T follicular helper cell (primary cell): ENCODE measurements at places on chromosomes 2 and 18.

DNA sequence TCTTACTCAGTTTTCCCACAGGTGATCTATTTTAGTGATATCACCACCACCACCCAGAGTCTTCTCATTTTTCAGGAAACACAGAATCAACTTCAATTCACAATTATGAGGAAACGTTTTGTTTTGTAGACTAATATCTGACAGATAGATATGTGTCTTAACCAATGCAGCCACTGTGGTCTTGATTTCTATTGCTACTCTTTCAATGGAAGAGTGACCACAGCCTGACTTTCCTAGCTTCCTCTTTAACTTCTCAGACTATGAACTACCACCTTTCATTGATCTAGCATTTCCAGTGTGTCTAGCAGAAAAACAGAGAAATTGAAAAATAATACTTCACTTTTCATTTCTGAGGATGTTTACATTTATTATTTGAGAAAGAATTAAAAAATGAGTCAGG, 20.5 kb downstream of the ADAM17 start:
- no peak for DNase-seq

GRCh38 chr2:160630801-160631590, 137.4 kb upstream of the RBMS1 start:
- no peak for DNase-seq

- no peak for DNase-seq
Observed at GRCh38 chr2:108396845-108397244, 19.1 kb downstream of the SULT1C4 start.

- DNase-seq, result no peak
Observed at GRCh38 chr2:214782671-214783070, 26.8 kb downstream of the BARD1 start.

DNA sequence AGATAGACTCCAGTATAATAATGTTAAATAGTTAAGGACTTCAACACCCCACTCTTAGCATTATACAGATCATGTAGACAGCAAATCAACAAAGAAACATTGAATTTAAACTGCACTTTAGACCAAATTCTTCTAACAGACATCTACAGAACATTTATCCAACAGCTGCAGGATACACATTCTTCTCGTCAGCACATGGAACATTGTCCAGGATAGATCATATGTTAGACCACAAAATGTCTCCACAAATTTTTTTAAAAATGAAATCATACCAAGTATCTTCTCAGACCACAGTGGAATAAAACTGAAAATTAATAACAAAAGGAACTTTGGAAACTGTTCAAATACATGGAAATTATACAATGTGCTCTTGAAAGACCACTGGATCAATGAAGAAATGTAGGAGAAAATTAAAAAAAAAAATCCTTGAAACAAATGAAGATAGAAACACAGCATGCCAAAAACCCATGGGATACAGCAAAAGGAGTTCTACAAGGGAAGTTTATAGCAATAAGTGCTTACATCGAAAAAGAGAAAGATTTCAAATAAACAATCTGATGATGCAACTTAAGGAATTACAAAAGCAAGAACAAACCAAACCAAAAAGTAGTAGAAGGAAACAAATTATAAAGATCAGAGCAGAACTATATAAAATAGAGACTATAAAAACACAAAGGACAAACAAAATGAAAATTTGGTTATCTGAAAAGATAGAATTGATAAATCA, 12.3 kb upstream of the SPP2 start:
- no peak for DNase-seq

DNA sequence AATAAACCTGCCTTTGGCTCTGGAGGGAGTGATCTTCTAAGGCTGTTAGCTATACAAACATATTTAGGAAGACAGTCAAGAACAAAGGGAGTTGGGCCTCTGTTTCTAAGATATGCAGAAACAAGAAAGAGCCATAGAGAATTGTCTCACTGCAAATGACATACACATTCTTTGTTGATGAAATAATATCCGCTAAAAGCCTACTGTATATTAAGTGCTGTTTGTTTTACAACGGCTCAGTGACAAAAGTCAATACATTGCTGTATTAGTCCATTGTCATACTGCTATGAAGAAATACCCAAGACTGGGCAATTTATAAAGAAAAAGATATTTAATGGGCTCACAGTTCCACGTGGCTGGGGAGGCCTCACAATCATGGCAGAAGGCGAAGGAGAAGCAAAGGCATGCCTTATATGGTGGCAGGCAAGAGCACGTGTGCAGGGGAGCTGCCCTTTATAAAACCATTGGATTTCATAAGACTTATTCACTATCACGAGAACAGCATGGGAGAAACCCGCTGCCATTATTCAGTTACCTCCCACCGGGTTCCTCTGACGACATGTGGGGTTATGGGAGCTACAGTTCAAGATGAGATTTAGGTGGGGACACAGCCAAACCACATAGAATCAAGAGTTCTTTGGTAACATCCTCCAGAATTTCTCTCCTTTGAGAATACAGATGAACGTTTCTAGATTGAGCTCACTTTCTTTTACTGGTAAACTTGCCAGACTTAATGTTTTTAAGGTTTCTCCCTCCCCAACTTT, 157.8 kb downstream of the PIK3C3 start:
- no peak for DNase-seq

DNA sequence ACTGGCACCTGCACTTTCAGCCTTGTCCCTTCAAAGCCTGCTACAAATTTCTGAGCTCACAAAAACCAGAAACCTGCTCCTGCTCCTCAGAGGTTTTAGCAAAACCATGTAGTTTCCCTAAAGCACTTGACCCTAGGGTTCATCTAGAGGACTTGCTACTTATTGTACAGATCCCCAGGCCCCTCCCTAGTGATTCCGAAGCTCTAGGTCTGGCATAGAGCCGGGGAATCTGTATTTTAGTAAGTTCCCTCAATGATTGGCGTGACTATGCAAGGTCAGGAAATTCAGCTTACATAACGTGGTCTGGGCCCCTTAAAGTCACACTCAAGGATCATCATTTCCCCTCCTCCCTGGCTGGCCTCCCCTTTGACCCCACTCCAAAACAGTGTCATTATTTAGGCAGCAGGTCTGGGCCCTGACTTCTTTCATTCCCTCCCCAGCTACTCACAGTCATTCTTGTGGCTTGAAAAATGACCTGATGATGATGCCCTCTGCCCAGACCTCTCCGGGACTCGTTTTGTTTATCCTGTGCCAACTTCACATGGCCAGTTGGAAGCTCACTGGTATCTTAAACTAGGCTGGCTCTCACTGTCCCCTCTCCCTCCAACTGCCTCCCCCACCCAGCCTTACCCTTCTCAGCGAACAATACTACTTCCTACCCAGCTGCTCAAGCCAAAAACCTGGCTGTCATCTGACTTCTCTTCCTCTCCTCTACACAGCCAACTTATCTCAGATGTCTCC, 36.0 kb downstream of the WDFY1 start:
- DNase-seq, result no peak

GRCh38 chr2:173962583-173963110, 2.5 kb downstream of the SP3 start:
- no peak for DNase-seq

DNA sequence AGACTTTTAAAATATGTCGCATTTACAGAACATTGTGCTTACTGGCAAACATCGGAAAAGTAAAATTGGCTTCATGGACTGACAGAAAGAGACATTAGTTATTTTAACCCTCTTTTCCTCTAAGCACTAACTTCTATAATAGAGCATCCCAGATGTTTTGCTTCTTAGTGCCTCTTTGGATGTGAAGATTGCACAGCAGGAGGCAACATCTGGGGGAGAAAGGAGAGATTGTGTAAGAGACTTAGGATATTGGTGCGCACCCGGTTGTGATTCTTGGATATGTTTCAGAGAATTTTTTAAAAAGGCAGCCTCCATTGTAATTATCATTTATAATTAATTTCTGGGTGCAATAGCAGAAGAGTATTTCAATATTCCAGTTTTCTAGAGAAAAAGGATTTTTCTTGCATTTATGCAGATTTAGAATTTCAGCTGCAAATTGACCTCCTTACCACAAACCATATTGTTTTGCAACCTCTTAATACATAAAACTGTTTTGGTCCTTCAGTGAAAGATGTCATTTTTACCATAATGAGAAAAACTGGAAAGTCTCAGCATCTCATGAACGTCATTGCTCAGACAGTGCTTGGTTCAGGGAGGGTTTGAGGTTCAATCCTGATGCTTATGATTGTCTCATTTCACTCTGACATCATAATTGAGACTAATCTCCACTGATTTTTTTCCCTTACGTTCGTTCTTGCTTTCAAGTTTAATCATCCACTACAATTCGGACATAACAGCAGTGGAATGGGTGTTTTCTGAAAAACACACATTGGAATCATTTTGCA, 404.3 kb downstream of the ZNF521 start:
- no peak for DNase-seq

- no peak for DNase-seq
Observed at GRCh38 chr2:85601771-85602475, 575 bp downstream of the TMEM150A start.

DNA sequence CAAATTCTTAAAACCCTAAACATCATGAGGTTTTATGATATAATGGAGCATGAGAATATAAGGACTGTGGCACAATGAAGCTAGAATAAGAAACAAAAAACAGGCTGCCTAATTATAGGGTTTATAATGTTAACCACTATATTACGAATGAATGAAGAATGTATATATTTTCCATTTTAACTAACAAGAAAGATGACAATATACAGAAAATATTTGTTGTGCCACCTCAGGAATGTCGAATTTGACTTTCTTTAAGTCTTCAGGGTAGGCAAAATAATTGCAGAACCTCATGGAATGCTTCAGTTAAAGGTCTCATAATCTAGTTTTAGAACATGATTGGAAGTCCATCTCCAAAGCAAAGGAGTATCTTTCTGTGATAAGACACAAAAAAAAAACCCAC, 282.9 kb upstream of the SLC8A1 start:
- DNase-seq, result no peak

DNA sequence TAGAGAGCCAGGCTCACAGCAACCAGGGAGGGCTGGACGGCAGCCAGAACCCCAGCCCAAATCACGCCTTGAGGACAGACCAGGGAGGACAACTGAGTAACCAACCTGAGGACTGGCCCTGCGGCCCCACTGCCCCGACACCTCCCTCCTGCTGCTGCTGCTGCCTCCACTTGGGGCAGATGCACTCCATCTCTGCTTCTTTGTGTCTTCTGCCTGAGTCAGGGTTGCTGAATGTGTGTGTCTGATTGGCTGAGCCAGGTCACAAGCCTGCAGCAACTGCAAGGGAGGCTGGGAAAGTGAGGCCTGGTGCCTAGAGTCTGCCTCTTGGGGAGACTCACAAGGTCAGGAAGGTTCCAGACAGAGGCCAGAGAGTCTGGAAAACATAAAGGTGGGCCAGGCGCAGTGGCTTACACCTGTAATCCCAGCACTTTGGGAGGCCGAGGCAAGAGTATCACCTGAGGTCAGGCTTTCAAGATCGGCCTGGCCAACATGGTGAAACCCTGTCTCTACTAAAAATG, 83.4 kb downstream of the ZFP36L2 start:
- no peak for DNase-seq

- no peak for DNase-seq
Observed at GRCh38 chr2:8289111-8289510, 392.7 kb upstream of the ID2 start.

DNA sequence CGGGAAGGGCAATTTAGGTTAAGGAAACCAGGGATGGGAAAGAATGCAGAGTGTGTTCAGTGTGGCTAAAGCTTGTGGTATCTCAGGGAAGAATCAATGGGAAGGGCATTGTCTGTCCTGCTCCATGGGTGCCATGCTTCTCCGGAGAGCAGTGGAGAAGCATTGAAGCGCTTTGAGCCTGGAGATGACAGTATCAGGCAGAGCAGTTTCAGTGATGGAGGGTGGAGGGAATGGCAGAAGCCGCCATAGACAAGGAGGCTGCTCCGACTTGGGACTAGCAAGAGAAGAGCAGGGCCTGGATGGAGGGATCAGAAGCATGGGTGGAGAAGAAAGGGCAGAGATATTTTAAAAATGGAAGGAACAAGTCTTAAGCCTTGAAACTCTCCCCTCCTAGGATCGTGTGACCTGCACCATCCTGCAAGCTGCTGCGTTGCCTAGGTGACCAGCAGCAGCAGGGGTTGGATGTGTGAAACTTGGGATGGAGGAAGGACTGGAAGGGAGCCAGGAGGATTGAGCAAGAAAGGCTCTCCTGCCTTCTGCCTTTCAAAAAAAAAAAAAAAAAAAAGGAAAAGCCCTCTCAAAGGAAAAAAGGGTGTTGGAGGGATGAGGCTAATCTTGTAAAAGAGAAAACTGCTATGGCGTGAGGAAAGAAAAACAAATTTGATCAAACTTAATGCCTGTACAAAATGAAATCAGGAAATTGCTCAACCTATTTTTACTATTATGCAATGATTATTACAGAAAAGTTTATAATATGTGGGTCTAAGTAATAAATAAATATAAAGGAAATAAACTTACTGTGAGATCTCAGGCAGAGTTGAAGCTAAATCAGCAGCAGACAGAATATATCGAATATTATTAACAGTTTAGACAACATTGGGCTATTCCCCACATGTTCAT, 493.8 kb upstream of the NRP2 start:
- no peak for DNase-seq

GRCh38 chr2:142040556-142040955, 90.3 kb downstream of the LRP1B start:
- no peak for DNase-seq

- DNase-seq, result no peak
Observed at GRCh38 chr18:71431689-71432088, 1112.5 kb downstream of the CBLN2 start.

DNA sequence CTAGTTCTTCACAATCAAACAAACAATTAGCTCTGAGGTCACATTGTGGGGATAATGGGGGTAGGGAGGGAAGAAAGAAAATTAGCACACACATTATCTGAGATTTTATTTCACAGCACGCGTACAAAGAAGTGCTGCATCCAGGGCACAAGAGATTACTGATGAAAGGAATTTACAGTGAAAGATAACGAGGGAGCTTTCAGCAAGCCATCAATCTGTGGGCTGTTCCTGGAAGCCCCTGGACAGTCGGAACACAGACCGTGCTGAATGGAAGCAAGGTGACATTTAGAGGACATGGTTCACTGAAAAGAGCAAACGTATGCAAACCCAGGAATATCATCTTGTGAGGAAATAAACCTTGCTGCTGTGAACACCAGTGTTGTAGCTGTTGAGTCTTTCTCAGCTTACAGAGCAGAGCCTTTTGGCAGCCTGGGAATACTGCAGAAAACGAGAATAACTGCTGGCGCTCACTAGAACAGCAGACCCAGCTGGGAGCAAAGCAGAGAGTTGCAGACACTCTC, 63.2 kb downstream of the SCG2 start:
- DNase-seq, result no peak

GRCh38 chr2:84285056-84285747, 173.9 kb downstream of the SUCLG1 start:
- no peak for DNase-seq

DNA sequence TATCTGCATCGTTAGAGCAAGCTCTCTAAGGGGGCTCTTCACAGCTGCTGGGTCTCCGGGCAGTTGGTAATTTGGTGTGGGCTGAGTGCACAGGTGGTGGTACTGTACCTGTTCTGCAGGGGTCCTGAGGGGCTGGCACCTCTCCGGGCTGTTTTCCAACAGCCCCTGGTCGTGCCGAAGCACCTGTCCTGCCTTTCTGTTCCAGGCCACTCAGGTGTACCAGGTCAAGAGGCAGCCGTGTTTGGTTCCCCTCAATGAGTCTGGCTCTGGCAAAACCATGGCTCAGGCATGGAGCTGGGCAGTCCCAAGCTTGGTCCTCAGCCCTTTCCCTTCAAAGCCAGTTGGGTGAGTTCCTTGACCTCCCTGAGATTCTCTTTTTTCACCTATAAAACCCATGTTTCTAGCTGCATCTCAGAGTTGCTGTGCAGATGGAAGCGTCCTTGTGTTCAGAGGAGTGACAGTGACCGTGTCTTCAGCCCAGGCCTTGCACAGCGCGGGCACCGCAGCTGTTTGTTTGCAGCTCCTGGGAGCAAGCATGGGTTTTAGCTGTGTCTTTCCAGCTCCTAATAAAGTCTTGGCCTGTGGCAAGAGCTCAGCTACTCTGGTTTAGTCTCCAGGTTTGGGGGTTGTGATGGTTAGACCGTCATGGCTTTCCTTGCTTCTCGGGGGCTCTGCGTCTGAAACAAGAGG, 110.9 kb downstream of the GLI2 start:
- DNase-seq, result no peak
